Ascending aorta (tissue), 2 donors: ENCODE measurements at places on chromosomes 3 and 15.

DNA sequence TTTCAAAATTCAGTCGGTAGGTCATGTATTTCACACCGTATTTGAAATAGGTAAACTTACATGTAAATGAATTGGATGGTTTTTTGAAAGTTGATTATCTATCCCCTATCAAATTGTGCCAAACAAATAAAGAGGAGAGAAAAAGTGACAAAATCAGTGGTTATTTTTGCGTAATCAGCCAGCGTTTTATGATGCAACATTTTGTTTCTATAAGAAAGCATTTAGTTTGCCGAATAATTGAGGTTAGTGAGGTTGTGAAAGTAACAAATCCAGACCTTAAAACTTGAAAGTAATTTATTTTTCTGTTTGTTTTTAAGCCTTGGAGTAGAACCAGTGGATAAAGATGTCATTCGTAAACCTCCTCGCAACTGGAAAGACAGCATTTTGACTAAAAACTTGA, 29.3 kb downstream of the ASTE1 start:
- no peak for DNase-seq

GRCh38 chr3:27090275-27091041, 278.7 kb downstream of the NEK10 start:
- no peak for DNase-seq

DNA sequence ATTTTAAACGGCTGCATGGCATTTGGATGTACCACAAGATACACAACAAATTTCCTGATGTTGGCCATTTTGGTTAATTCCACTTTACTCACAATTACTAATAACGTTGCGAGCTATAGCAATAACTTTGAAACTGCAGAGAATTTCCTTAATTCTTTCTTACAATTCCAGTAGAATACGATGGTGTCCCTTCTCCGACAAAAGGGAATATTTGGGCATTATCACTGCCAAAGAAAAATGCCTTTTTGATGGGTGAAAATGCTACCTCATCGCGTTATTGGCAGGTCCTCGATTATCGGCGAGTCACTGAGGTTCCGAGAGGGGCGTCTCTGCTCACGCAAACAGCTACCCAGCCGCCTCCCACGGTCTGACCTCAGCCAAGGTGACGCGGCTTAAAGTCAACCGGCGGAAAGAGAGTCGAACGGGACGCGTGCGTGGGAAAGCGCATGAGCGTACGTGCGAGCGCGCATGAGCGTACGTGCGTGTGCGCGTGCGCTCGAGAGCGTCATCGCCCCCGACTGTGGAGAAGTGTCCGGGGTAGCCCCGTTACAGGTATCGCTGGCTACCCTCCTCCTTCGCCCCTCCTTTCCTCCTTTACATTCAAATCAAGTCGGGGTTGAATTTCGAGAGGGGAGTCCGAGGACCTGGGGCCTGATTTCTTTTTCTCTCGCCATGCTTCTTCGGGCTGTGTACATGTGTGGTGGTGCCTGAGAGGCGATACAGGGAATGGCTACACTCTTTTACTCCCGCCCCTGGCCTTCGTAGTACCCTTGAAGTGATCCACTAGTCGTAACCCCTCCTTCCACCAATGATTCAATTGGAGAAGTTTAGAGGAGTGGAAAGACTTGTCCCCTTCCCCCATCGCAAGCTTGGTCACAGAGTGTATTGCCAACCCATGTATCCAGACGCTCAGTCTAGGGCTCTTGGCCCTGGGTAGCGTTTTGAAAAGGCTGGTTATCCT, at the start of gene OXSM:
Gene OXSM (plus strand): TSS at position 495 of the 961 bp plus-strand sequence. CDS start 931 bp downstream, outside the sequence.
- peak; percentile 73 for DNase-seq

- no peak for DNase-seq
Observed at GRCh38 chr3:50345586-50346234, at the start of gene ZMYND10. TSS of gene ZMYND10 (minus strand) at chr3:50345732. CDS start at chr3:50345579, 153 bp downstream.

- no peak for DNase-seq
Observed at GRCh38 chr15:100048736-100049135, 293.0 kb downstream of the ADAMTS17 start.

DNA sequence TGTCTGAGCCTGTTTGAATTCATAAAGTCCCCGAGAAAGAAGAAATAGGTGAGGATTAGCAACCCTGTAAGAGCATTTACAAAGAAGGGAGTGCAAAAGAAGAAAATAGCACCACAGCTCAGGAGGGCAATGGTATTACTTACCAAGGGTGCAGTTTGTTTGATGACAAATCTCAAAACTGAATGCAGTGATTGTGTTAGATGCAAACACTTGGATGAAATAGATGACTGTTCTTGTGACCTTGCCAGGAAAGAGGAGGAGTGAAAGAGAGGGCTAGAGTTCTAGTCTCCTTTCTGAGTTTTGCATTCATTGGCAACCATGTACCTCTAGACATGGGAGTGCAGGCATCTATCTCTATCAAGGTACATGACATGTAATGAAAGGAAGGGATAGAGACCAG, 1030.8 kb upstream of the CFAP20DC start:
- DNase-seq: no peak

DNA sequence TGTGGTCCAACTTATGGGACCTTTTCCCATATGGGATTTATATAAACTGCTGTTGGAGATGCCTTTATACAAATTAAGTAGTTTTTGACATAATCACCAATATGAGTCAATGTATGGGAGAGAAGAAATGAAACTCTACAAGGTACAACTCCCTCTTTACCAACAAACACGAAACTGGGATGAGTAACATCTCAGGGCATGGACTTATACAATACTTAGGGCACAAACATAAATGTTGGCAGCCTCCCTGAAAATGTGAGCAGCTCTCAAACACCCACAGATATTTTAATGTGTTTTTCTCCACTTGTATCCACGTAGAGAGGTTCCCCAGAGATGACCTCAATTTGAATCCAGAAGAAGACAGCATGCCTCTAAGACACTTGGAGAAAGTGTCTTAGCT, 161.6 kb downstream of the MAGI1 start:
- DNase-seq: no peak

DNA sequence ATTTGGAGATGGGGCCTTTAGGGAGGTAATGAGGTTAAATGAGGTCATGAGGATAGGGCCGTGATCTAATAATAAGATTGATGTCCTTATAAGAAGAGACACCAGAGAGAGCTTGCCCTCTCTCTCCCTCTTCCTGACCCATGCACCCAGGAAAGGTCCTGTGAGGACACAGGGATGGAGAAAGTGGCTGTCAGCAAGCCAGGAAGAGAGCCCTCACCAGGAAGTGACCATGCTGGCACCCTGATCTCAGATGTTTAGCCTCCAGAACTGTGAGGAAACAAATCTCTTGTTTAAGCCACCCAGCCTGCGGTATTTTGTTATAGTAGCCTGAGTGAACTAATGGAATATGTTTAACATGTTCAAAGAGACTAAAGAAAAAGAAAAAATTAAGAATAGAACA, 15.3 kb upstream of the GNB5 start:
- DNase-seq: no peak

DNA sequence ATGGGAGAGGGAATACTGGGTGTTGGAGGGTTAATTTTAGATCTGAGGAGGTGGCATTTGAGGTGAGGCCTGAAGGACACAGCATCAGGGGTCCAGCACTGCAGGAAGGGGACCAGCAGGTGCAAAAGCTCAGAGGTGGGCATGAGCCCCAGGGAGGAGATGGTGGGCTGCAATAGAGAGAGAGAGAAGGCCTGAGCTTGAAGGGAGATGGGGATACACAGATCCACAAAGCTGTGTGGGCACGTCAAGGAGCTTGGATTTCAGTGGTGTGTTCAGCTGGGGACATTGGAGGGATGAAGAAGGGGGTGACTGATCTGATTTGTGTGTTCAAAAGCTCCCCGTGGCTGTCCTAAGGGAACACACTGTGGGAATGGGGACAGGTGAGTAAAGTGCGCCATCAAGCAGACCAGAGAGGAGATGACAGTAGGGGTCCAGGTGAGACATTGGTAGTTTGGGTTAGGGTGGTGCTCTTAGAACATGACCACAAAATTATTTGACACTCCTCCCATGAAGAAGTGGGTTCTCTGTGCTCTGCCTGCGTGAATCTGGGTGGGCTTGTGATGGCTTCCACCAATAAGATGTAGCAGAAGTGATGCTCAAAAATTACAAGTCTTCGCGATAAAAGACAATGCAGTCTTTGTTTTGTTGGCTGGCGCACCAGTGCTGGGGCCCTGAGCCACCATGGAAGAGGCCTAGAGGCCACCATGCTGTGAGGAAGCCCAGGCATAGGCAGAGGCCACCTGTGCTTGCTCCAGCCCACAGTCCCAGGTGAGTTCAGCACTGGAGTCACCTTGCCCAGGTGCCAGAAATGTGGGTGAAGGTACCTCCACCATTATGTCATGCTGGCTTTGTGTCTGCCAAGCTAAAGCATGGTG, 1.9 kb upstream of the WNT7A start:
- DNase-seq: no peak

GRCh38 chr15:69159805-69160140, 662 bp upstream of the GLCE start:
- DNase-seq: no peak

DNA sequence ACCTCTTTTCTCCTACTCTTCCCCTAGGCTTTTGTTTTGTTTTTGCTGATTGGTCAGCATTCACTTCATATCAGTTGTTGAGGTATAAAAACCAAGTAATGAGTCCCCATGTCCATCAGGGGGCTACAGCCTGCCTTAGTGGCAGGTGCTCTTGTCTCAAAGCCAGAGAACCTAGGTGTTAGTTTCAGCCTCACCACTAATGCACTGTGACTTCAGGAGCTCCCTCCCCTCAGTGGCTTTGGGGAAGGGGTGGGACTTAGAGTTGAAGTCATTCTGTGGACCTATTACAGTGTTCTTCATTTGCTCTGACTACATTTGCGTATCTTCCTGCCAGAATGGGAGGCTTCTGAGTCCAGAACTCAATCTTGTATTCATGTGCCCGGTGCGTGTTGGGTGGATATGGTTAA, 41.6 kb downstream of the NR2C2 start:
- no peak for DNase-seq

DNA sequence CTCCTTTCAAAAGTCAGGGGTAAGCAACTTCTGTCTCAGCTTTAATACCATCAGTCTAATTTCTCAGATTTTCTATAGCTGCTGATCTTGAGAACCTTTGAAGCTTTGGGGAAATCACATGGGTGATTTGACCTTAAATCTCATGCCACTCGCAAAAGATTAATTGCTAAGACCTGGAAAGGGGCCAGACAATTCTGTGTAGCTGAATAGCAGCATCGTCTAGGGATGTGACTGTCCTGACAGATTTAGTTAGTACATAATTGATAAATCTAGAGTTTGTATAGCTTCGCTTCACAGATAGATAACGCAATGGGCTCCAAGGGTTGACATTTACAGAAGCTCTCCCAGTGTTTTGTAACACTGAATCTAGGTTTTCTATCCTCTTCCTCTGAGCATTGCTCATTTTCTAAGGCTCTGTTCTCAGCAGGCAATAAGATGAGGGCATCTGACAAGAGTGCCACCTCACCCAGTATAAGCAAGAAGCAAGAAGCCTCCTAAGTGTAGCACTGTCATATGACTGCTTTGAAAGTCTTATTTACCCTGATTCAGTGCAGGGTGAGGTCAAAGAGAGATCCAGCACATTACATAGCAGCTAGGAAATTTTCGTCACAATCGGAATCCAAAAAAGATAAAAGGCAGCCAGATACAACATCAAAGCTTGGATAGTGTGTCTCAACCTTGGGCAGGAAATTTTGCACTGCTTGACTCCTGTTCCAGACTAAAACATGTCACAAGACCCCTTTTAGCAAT, 47.7 kb upstream of the DUT start:
- no peak for DNase-seq

DNA sequence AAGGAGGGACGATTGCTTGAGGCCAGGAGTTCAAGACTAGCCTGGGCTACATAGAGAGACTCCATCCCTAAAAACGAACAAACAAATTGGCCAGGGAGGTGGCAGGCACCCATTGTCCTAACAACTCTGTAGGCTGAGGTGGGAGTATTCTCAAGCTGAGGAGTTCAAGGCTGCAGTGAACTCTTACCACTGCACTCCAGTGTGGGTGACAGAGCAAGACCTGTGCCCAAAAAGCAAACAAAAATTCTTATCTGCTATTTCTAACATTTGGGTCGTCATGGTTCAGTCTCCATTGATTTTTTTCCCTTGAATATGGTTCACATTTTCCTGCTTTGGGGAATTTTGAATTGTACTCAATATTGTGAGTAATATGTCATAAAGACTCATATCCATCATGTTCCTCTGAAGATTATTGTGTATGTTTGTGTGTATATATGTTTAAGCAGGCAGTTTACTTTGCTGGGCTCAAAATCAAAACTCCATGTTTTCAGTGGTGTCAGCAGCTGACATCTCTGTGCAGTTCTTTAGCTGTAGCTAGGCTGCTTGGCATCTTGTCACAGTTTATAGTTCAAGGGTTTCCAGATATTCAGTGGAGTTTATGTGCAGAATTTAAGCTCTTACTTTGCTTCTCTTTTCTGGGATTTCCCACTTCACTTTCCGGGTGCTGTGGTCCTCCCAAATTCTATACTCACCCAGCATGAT, 33.2 kb downstream of the IFT122 start:
- DNase-seq: no peak
